Caco-2 (cell line): ENCODE measurements at places on chromosomes 12 and 14. TPM values are rescaled to one million over a fixed set of nuclear protein-coding genes. Genes with fewer than 3 reads are reported as not detected.

Gene IFT81
- total RNA-seq, result 5.9 and 6.3 TPM in 2 replicates

GRCh38 chr12:111233786-111234185 is 135.1 kb downstream of the PHETA1 start:
- no peak for DNase-seq

DNA sequence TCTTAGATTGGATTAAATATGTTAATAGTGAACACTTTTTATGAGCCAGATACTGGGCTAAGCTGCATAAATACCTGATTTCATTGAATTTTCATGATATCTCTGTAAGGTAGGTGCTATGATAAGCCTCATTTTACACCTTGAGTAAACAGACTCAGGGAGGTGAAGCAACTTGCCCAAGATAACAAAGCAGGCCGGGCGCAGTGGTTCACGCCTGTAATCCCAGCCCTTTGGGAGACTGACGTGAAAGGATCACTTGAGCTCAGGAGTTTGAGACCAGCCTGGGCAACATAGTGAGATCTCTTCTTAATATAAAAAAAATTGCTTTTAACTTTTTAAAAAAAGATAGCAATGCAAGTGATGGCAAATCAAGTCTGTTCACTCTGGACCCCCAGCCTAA is 1.4 kb downstream of the GNB3 start:
- no peak for DNase-seq

GRCh38 chr12:98514982-98515286 is 456 bp upstream of the TMPO start:
- no peak for DNase-seq
